ENCODE measurements at places on chromosomes 12 and 14. TPM values are rescaled to one million over a fixed set of nuclear protein-coding genes. Genes with fewer than 3 reads are reported as not detected.

Gene IL31
- not detected for total RNA-seq

Gene CARMIL3
- under 0.01 TPM for total RNA-seq

Gene POLE
- 22.4 TPM for total RNA-seq

Gene NEUROD4
- total RNA-seq: not detected

Gene HSPB8
- total RNA-seq: 5.6 TPM

Gene COX6A1
- total RNA-seq: 928 TPM

Gene NEMP1
- 9.5 TPM for total RNA-seq

Gene NGB
- not detected for total RNA-seq

Gene DACT1
- total RNA-seq: 1.2 TPM

Gene SMIM10L1
- total RNA-seq: 5.7 TPM

Gene MGAT4C
- total RNA-seq: not detected

Gene MMP14
- 239 TPM for total RNA-seq

Gene TRPV4
- total RNA-seq: 2.5 TPM

Gene RPL10L
- total RNA-seq: not detected

Gene SLC5A8
- not detected for total RNA-seq

Gene KDM2B
- total RNA-seq: 34.1 TPM
